ENCODE measurements at places on chromosomes 2 and 18. TPM values are rescaled to one million over a fixed set of nuclear protein-coding genes. Genes with fewer than 3 reads are reported as not detected.

- DNase-seq, result no peak
These were observed 627 bp downstream of the RNF25 start for GRCh38 chr2:218671097-218671653.

- no peak for DNase-seq
These were observed 24.6 kb downstream of the RTP5 start for GRCh38 chr2:241894056-241894641.

GRCh38 chr2:147356157-147356556 is 488.7 kb upstream of the ACVR2A start:
- DNase-seq, result no peak

DNA sequence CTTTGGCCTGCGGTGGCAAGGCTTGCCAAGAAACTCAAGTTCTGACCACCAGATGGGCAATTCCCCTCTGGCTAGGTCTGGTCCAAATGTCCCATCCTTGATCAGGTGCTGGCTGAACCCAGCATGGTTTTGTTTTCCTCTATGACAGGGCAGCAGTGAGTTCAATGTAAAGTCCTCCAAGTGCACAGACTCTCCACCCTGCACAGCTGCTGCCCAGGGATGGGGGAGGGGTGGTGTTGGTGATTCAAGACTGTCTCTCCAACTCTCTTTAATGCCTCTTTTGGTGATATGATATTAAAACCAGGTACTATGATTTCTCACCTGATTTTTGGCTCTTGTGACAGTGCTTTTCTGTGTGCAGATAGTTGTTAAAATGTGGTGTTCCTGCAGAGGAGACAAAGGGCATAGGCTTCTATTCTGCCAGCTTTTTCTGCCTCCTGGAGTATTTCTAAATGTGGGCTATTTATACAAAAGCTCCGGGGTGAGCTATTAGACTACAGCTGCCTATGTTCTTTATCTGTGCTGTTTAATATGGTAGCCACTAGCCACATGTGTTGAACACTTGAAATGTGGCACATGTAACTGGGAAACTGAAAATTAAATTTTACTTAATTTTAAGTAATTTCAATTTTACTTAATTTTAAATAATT is 64.0 kb upstream of the STK39 start:
- DNase-seq, result no peak

GRCh38 chr2:100408104-100408503 is 9.4 kb downstream of the CHST10 start:
- DNase-seq, result no peak

Gene ARHGEF4
- total RNA-seq, result 13.3 TPM

GRCh38 chr2:188333751-188334524 is 42.3 kb downstream of the GULP1 start:
- DNase-seq, result no peak

DNA sequence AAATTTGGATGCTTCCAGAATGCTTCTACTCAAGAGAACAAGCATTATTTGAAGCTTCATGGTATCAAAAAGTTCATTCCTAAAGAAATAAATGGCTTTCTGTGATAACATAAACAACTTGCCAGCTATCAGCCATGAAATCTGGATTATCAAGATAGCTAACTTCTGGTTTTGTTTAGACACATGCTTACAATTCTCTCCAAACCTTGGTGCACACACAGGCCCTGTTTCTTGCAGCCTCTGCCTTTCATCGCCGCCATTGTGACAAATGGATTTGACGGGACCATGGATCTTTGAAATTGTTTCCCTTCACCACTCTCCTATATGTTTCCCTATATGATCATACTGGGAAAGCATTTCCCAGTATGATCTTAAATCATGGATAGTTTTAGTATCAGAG is 47.9 kb upstream of the CABLES1 start:
- DNase-seq, result no peak

Gene INPP5D
- total RNA-seq, result 7.1 TPM

GRCh38 chr18:35159782-35160181 is 81.1 kb upstream of the ZNF397 start:
- no peak for DNase-seq

GRCh38 chr2:227889336-227889735 is 17.9 kb downstream of the DAW1 start:
- no peak for DNase-seq

Gene KCNJ3
- 0.50 TPM for total RNA-seq

- no peak for DNase-seq
These were observed 16.6 kb downstream of the INO80D start for GRCh38 chr2:206069417-206069816.

DNA sequence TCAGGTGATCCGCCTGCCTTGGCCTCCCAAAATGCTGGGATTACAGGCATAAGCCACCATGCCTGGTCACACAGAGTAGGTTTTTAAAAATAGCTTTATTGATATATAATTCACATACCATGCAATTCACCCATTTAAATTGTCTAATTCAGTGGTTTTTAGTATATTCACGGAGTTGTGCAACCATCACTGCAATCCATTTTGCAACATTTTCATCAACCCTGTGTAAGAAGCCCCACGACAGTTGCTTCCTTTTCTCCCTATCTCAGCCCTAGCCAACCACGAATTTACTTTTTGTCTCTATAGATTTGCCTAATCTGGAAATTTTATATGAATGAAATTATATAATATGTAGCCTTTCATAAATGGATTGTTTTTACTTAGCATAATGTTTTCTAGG is 266.4 kb downstream of the NAPG start:
- DNase-seq, result no peak

DNA sequence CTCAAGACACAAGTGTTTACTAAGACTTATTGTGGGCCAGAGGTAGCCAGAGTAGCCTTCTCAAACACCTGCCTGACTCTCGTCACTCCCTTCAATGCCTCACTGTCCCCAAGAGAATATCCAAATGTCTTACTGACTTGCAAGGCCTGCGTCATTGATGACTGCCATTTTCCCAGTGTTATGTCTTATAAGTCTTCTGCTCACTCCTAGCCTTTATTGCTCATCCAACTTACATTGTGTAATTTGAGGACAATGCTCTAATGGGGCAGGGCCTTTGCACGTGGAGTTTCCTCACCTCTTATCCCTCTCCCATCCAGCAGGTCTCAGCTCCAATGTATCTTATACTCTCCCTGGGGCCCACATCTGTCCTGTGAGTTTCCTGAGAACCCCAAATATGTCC is 10.1 kb upstream of the CD226 start:
- DNase-seq, result no peak

- no peak for DNase-seq
These were observed 749.8 kb upstream of the NRXN1 start for GRCh38 chr2:51781691-51782090.

Gene SP140
- 1.7 TPM for total RNA-seq

Gene SLC9A2
- total RNA-seq, result 0.15 TPM

GRCh38 chr2:64766841-64767669 is 113.3 kb upstream of the SERTAD2 start:
- no peak for DNase-seq

Gene RAB31
- 39.3 TPM for total RNA-seq

GRCh38 chr2:68708629-68709028 is 26.0 kb upstream of the ARHGAP25 start:
- no peak for DNase-seq

Gene AKAIN1
- total RNA-seq, result not detected
